Vein endothelial cell (primary cell): ENCODE measurements at places on chromosomes 3 and 15. TPM values are rescaled to one million over a fixed set of nuclear protein-coding genes. Genes with fewer than 3 reads are reported as not detected.

Gene ARHGAP11A
- 10.8 and 22.8 TPM in 2 replicates for total RNA-seq

Gene GOLGA6D
- total RNA-seq = not detected in 2 replicates

Gene ZDHHC23
- total RNA-seq = 4.2 and 6.3 TPM in 2 replicates

Gene GPD1L
- 9.5 and 11.3 TPM in 2 replicates for total RNA-seq
